ENCODE measurements at places on chromosomes 7 and 10.

- DNase-seq = no peak
Observed at GRCh38 chr10:112519133-112519761, 72.2 kb downstream of the VTI1A start.

- peak; percentile 86 for DNase-seq
Observed at GRCh38 chr10:13707156-13707881, 120.6 kb downstream of the PRPF18 start.

- no peak for DNase-seq
Observed at GRCh38 chr7:134856691-134857090, 77.3 kb downstream of the CALD1 start.

DNA sequence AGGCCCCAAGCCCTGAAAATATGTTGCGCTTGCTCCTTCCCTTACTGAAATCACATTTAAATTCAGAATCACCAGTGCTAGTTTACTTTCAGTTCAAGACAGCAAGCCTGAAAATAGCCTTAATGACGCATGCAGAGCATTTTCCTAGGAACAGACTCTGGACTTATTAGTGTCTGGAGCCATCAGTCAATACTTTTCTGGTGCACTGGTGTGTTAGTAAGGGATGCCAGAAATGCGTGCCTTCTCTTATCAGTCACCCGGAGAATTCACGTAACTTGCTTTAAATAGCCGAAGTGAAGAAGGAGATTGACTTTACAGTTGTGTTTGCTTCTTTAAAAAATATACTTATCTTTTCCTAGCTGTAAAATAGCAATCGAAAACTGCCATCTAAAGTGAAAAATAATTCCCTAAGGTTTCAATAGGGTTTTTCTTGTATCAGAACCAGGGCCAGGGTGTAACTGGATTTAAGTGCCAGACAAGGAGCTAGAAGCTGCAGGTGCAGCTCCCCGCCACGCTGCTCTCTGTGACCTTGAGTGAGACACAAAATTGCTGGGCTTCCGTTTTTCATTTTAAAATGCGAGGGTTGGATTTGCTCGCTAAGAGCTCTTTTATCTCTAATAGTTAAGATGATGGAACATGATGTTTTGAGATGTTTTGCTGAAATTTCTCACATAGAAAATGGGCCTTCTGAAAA is 177.8 kb downstream of the NSUN6 start:
- DNase-seq = no peak

- DNase-seq = no peak
Observed at GRCh38 chr10:51522858-51523257, 176.5 kb downstream of the CSTF2T start.

DNA sequence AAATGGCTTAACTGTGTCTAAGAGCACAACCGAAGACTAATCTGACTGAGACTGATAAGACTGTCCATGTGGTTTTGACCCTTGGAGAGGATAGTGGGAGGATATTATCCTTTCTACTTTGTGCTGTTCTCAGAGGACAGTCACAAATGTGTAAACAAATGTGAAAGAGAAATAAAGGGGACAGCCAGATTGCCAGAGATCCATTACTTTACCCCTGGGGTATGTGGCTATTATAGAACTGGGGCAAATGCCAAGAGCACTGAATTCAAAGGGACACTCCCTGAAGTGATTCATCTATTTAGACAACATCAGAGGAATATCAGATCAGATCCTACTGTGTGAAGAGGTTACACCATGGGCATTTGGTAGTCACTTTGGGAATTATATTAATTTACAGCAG is 154.7 kb downstream of the RNLS start:
- DNase-seq = no peak

GRCh38 chr7:102313997-102314780 is 27.5 kb downstream of the SH2B2 start:
- DNase-seq = no peak

- no peak for DNase-seq
Observed at GRCh38 chr10:129097776-129098330, 369.2 kb upstream of the MGMT start.

DNA sequence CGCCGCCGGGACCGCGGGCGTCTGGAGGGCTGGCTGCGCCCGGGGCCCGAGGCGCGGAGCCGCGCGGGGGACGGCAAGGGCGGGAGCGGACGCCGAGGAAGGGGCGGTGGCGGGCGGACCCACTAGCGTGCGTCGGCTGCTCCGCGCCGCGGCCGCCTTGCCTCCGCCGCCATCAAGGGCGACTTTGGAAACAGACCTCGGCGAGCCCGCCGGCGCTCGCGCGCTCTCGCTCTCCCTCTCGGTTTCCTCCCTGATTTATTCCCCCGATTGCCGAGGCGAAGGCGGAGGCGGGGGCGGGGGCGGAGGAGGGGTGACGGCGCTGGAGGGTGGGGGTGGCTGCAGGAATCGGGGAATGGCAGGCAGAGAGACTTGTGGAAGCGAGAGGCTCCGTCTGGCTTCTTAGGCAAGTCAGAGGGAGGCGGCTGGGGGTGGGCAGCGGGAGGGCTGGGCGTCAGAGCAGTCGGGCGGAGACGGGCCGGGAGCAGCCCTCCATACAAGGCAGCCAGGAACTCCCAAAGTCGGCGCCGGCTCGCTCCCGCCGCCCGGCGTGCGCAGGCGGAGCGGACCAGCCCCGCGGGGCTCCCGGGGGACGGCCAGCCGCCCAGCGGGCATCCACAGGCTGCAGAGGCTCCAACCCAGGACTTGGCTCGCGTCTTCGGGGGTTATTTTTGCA is at the start of gene CACNA2D1:
TSS of gene CACNA2D1 (minus strand) at position 231 of the 673 bp plus-strand sequence.
- DNase-seq = peak; percentile 71

DNA sequence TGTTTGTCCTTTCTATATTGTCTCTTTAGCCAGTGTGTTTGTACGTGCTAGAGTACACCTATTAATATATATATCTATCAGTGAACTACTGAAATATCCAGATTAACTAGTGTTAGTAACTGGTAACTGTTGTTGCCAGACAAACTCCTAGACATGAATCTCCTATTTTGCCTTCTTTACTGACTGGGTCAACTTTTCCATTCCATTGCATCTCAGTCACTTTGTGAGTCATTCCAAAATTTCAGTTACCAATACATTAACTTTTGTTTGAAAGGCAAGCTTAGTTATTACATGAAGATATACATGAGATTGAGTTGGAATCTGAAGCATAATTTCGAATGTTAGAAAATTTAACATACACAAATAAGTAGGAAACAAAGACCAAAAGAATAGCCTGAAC is 51.4 kb downstream of the BTAF1 start:
- DNase-seq = peak; percentile 16

DNA sequence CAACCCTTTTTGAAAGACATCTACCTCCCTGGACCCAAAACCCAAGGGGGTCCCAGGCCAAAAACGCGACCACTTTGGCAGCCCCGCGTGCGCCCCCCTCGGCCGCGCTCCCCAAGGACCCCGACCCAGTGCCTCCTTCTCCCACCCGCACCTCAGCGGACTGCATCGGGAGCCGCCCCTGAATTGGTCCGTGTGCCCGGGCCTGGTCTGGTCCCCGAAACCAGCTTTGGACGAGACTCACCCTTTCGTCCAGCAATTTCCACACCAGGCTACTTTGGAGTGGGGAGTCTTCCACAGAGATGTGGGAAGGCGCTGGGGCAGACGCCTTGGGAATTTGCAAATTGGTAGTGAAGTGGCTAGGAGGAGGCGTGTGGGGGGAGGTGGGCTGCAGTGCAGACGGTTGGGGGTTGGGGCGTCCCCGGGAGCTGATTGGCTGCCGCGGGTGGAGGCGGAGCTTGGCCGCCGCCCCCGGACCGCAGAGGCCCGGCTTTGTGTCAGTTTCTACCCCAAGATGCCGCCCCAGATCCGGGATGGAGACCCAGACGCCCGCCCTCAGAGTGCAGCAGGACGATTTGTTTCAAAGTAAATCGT is 16.9 kb downstream of the TCAF1 start:
- DNase-seq = no peak

DNA sequence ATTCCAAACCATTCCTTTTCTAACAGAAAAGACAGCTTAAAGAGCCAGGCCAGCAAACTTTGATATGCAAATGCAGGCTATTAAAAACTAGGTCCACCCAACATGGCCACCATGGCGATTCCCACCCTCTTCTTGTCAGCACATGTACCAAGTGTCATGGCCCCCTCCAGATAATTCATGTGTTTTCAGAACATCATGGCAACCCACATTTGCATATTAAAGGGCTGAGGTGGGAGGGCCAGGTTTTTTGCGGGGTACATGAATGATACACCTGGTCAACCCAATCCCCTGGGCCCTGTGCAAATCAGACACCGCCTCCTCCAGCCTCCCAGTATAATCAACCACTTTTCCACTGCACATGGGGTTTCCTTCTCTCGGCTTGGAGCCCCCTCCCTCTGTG is 965 bp upstream of the ERVW-1 start:
- no peak for DNase-seq

DNA sequence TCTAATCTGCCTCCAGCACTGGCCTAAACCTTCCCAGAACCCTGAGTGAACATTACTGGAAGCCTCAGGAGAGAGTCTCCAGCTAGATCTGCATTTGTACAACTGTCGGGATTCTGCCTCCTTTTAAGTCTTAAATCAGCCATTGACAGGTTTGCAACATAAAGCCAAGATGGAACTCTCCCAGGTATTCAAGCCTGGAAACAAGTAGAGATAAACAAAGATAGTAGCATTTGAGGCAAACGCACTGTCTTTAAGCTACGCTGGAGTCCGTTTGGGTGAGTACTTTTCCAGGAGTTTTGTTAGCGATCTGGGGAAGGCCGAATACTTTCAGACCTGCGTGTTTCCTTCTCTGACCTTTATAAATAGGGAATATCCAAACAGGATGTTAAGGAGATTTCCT is 317.2 kb upstream of the FZD8 start:
- no peak for DNase-seq

- DNase-seq = no peak
Observed at GRCh38 chr10:33477291-33478088, 143.0 kb upstream of the NRP1 start.

DNA sequence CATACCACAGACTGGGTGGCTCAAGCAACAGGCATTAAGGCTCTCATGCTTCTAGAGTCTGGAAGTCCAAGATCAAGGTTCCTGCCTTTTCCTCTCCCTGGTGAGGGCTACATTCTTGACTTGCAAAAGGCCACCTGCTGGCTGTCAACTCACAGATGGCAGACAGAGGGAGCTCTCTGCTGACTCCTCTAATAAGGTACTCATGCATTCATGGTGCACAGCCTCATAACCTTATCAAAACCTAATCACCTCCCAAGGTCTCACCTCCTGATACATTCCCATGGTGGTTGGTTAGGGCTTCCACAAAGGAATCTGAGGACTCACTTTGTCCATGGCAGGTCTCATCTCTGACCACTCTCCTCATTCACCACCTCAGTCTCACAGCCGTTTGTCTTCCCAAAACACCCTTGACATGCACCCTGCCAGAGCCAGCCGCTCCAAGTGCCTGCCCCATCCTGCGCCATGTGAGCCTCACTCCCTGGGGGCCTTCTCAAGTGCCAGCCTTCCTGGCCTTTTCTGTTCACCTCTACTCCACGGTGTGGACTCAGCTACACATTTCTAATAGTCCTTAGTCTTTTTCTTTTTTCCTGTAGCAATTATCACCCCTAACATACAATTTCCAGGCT is 400.3 kb upstream of the ADARB2 start:
- DNase-seq = no peak

DNA sequence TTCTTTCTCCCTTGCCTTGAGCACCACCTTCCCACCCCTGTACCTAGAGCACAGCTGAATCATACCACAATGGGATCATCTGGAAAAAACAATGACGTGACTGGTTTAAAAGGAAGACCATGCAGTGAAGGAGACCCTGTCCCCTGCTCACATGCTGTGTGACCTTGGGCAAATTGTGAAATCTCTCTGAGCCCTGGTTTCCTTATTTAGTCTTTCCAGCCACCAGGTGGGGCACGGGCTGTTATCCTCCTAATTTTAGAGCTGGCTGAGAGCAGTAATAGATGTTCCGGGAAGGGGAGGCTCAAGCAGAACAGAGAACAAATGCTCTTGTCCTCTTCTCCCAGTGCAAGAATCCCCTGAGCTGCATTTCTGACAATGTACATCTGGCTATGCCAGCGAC is 198.3 kb downstream of the RPS24 start:
- no peak for DNase-seq

- no peak for DNase-seq
Observed at GRCh38 chr7:124700655-124701054, 64.9 kb downstream of the GPR37 start.

- DNase-seq = no peak
Observed at GRCh38 chr7:100882201-100882600, 7.3 kb downstream of the SRRT start.

GRCh38 chr7:86600506-86601290 is 43.0 kb upstream of the GRM3 start:
- DNase-seq = no peak

- DNase-seq = no peak
Observed at GRCh38 chr7:155770241-155770640, 42.0 kb downstream of the SHH start.

DNA sequence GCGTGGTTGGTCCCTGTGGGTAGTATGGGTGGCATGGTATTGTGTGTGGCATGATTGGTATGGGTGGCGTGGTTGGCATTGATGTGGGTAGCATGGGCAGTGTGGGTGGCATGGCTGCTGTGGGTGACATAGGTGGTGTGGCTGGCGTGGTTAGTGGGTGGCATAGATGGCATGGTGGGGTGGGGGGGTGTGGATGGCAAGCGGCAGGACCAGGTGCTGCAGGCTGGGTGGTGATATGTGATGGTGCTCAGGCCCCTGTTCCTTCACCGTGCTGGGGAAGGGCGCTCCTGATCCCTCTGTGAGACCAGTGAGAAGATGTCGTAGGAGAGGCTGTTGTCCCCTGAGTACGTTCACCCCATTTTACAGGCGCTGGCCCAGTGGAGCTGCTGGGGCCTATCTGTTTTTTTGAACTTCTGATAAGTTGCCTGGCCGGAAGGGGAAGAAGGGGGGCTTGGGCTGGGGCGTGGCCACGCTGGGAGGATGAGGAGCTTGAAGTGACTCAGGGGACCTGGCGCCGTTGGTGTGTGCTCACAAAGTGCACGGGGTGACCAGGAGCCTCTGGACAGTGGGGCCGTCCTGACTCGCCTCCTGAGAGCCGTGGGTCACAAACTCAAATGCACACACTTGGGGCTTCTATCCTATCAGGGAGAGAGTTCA is 17.5 kb downstream of the INPP5A start:
- no peak for DNase-seq

DNA sequence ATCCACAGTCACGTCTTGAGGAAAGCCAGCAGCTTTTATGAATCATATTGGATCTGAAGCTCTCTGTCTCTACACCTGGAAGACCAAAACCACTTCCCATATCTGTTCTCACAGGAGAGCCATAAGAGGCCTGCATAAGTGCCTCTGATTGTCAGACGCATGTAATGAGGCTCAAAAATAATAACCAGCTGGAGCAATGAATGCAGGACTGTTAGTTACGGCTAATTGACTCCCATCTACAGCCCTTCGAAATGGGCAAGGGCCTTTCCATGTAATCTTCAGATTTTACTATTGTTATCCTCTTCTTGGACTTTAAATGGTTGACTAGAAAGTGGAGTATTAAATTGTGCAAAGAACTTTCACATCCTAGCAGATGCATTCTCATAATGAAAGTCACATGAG is 4.4 kb upstream of the SEMA3C start:
- DNase-seq = no peak

DNA sequence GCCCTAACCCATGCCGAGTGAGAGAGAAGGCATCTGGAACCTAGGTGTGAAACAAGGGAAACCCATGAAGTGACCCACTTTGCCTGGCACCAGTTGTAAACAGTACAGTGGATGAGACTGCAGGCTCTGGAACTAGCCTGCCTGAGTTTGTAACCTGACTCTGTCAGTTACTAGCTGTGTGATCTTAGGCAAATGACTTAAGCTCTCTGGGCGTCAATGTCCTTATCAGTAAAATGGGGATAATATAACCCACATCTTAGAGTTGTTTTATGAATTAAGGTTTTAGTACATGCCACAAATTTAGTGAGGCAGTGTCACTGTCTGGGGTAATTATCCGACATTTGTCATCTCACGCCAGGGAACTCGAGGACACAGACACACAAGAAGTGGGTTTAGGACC is 82.9 kb upstream of the AGK start:
- DNase-seq = no peak

Data from skeletal muscle cell (primary cell).